Muscle of leg (tissue), 16 donors: ENCODE measurements at places on chromosomes 4 and X.
A peak's percentile ranks its signal among the peaks of the same experiment; 100 is the strongest.

GRCh38 chr4:69760455-69760854 is at the start of gene SULT1B1:
SULT1B1 (minus strand) TSS chr4:69760620; CDS start chr4:69755217, 5,403 bp downstream.
- no peaks in the 10 kb centered on the region for H3K27me3 ChIP-seq
- no peaks in the 10 kb centered on the region for H3K36me3 ChIP-seq
- no peaks in the 10 kb centered on the region for H3K4me1 ChIP-seq
- H3K4me3 ChIP-seq, result no peak within 1 kb of the TSS
- no peak within 1 kb of the TSS for H3K27ac ChIP-seq

DNA sequence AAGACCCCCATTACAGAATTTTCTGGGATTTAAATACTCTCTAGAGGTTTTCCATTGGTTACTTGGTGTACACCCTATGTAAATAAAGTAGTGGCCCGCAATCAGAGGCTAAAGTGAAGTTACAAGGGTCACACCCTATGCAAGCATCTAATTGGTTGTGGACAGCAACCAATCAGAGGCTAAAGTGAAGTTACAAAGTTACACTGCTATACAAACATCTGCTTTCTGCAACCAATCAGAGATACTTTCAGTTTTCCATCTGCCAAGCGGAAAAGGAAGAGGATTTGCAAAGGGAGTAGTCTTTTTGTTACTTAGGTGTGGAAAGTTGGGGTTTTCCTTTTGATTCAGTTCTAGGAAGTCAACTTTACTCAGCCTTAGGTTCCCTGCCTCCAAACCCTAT is 2.0 kb upstream of the ATRX start:
- H3K27ac ChIP-seq, result no peak overlapping the region
- no peaks in the 10 kb centered on the region for H3K27me3 ChIP-seq
- DNase-seq, result peak; percentile 58
- no peak overlapping the region for H3K4me3 ChIP-seq

- H3K36me3 ChIP-seq, result peaks cover 3% of the 10 kb centered on the region
- peaks cover 12% of the 10 kb centered on the region for H3K4me1 ChIP-seq
- peak; percentile 78 for DNase-seq
- H3K4me3 ChIP-seq, result peak within 1 kb of the TSS; percentile 61
- H3K27me3 ChIP-seq, result peaks cover 13% of the 10 kb centered on the region
Observed at GRCh38 chr4:147480891-147481576, at the start of gene EDNRA. EDNRA (plus strand) TSS chr4:147481097; CDS start chr4:147485682, 4,585 bp downstream.

GRCh38 chr4:85642356-85643100 is 167.6 kb downstream of the ARHGAP24 start:
- no peaks in the 10 kb centered on the region for H3K36me3 ChIP-seq
- H3K27ac ChIP-seq, result no peak overlapping the region
- no peak for DNase-seq
- no peak overlapping the region for H3K4me3 ChIP-seq
- H3K4me1 ChIP-seq, result no peaks in the 10 kb centered on the region
- H3K27me3 ChIP-seq, result no peaks in the 10 kb centered on the region

- no peaks in the 10 kb centered on the region for H3K36me3 ChIP-seq
- peak; percentile 51 for DNase-seq
- H3K27me3 ChIP-seq, result peaks cover 37% of the 10 kb centered on the region
- no peak overlapping the region for H3K4me3 ChIP-seq
Observed at GRCh38 chrX:68755616-68756125, 73.2 kb upstream of the EFNB1 start.

- H3K27me3 ChIP-seq, result no peaks in the 10 kb centered on the region
- H3K4me1 ChIP-seq, result no peaks in the 10 kb centered on the region
- H3K4me3 ChIP-seq, result peak overlapping the region; percentile 88
- H3K36me3 ChIP-seq, result peaks cover 7% of the 10 kb centered on the region
- DNase-seq, result peak; percentile 89
- H3K27ac ChIP-seq, result peak overlapping the region; percentile 95
Observed at GRCh38 chr4:173371292-173372192, 788 bp downstream of the SAP30 start.

DNA sequence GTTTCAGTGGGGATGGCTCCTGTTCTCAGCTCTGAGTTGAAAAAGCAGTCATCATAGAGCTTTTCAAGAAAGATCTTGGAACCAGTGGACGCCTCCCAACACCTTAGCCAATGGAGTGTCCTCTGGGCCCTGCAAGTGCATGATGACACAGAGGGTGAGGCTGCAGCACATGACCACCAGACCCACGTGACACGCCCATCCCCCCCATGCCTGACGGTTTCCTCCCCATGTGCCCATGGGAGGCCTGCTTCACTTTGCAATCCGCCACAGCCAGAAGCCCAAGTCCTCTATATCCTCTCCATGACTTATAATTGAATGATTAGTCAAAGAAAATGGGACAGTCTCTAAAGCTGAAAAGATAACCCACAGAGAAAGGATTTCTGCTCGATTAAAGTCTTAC is 187.0 kb downstream of the AFAP1 start:
- no peak for DNase-seq
- H3K36me3 ChIP-seq, result peaks cover 19% of the 10 kb centered on the region
- no peak overlapping the region for H3K27ac ChIP-seq
- H3K27me3 ChIP-seq, result no peaks in the 10 kb centered on the region
- H3K4me3 ChIP-seq, result no peak overlapping the region

DNA sequence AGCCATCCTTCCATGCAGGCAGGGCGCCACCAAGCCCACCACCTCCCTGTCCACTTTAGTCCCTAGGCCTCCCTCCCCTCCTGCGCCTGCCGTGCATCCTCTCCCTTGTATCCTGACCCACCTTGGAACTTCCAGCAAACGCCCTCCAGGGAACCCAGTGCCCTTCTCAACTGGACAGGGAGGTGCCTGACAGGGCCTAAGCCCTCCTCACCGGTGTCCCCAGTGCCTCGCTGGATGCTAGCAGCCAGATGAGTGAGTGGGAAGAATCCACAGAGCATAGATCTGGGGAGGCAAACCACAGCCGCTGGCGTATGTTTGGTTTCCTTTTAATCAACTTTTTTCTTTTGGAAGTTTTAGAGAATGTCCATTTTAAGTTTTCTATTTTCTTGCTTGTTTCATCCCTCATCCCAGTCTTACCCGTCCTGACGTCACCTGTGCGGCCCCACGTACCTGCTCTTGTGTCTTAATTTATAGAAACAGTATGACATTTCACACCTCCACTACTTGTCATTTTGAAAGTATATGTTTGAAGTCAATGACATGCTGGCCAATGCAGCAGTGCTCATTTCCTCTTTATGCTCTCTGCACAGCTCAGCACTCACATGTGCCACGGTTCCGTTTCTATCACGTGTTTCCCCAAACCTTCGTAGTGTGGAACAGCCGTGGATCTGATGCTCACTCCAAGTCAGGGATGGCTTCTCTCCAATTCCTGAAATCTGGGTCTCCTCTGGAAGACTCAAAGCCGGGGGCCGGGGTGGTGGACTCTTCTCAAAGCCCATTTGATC is 3.4 kb upstream of the HMX1 start:
- DNase-seq, result no peak
- H3K4me3 ChIP-seq, result no peak overlapping the region
- no peak overlapping the region for H3K27ac ChIP-seq
- peaks cover 11% of the 10 kb centered on the region for H3K4me1 ChIP-seq

DNA sequence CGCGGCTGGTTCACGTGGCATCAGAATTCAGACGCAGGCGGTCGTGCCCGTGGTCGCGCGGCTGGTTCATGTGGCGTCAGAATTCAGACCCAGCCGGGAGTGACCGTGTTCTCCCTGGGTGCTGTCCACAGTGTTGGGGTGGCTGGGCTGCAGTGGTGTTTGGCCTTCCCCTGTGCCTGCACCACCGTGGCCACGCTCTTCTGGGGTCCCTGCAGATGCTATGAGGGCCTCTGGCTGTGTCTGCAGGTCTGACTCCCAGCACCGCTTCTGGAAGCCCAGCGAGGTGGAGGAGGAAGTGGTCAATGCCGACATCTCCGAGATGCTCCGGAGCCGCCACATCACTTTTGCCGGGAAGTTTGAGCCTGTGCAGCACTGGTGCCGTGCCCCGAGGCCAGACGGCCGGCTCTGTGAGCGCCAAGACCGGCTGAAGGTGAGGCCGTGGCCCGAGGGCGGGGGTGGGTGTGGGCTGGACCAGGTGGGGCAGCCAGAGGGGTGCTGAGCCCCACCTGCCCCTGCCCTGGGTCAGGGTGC is 26.4 kb downstream of the NKX1-1 start:
- DNase-seq, result no peak
- H3K27me3 ChIP-seq, result no peaks in the 10 kb centered on the region
- no peak overlapping the region for H3K4me3 ChIP-seq

- peaks cover 24% of the 10 kb centered on the region for H3K27me3 ChIP-seq
- H3K4me1 ChIP-seq, result peaks cover 12% of the 10 kb centered on the region
- H3K36me3 ChIP-seq, result peaks cover 6% of the 10 kb centered on the region
- H3K27ac ChIP-seq, result no peak overlapping the region
- no peak overlapping the region for H3K4me3 ChIP-seq
Observed at GRCh38 chr4:7719354-7720174, 220.1 kb downstream of the AFAP1 start.

- H3K27ac ChIP-seq, result no peak overlapping the region
- no peak for DNase-seq
- H3K27me3 ChIP-seq, result peaks cover 7% of the 10 kb centered on the region
- peaks cover 7% of the 10 kb centered on the region for H3K4me1 ChIP-seq
Observed at GRCh38 chr4:17786567-17786966, 5.1 kb upstream of the FAM184B start.

DNA sequence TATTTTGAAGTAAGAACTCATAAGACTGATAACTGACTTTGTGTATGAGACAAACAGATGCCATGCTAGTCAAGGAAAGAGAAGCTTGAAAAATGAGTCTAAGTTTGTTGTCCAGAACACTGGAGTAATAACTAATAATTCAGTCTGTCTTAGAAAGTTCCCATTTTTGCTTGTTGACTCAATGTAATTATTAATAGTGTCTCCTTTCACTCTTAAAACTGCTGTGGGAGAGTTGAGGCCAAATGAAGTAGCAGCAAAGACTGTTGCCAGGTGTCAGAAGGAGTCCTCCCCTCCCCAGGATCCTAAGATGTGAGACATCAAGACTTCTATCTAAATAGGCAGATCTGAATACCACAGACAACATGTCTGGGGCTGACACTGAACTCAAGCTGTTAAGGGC is 20.8 kb upstream of the FAM13A start:
- peaks cover 9% of the 10 kb centered on the region for H3K4me1 ChIP-seq
- no peaks in the 10 kb centered on the region for H3K27me3 ChIP-seq
- no peaks in the 10 kb centered on the region for H3K36me3 ChIP-seq

DNA sequence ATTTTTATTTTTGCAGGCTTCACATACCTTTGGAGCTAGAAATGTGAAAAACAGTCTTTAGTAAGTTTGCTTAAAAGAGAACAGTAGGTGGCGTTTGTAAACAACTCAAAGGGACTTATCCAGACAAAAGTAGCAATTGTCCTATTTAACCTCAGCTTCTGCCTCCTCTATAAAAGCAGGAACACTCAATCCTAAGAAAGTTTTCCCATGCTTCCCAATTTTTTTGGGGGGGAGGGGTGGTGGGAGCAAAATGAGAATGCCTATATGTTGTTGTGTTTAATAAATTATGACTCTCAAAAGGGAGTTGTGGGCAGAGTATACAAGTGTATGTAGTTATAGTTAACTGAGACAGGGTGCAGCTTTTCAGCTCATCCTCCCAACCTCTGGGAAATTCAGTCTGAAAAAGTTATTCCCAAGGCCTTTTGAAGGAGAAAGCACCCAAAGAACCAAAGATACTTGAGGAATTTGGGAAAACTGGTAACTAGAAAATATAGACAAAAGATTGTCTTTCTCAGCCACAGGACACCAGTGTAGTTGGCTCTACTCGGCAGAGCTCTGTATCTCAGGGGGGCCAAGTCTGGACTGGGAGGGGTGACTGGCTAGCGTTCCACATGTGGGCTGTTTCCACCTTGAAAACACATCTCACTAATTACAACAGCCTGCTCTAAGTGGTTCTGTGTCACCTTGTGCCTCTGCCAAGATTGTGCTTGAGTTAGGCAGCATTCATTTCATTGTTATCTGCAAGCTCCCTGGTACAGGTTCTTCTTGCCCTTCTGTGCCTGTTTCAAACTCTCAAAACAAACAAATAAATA is 2.8 kb downstream of the SFRP2 start:
- peaks cover 50% of the 10 kb centered on the region for H3K27me3 ChIP-seq
- peak overlapping the region; percentile 11 for H3K4me3 ChIP-seq
- peak; percentile 82 for DNase-seq
- H3K4me1 ChIP-seq, result peaks cover 21% of the 10 kb centered on the region

GRCh38 chrX:77900688-77901087 is 1.4 kb downstream of the COX7B start:
- H3K27me3 ChIP-seq, result no peaks in the 10 kb centered on the region
- DNase-seq, result no peak
- H3K27ac ChIP-seq, result peak overlapping the region; percentile 96
- no peaks in the 10 kb centered on the region for H3K4me1 ChIP-seq

- peaks cover 12% of the 10 kb centered on the region for H3K27me3 ChIP-seq
- no peaks in the 10 kb centered on the region for H3K4me1 ChIP-seq
- DNase-seq, result peak; percentile 19
Observed at GRCh38 chrX:101191217-101191750, 28.3 kb upstream of the DRP2 start.

DNA sequence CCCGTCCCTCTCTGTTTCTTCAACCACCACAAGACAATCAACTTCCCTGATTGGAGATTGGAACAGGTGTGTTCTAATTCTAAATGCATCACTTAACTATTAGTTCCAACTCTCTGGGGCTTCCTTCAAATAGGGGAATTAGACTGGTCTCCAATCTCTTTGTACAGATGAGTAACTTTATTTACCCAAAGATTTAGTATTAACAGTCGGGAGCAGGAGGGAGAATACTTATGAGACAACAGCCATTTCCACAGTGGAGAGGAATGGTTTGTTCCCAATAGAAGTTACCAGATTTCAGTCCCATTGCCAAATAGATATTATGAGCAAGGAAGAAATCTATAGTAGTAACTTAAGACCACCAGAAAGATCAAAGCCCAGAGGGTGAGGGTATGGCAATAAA is 46.2 kb downstream of the CASK start:
- H3K27me3 ChIP-seq, result no peaks in the 10 kb centered on the region
- no peak overlapping the region for H3K4me3 ChIP-seq
- H3K4me1 ChIP-seq, result no peaks in the 10 kb centered on the region
- no peak overlapping the region for H3K27ac ChIP-seq
- no peaks in the 10 kb centered on the region for H3K36me3 ChIP-seq
- DNase-seq, result no peak

GRCh38 chr4:7180938-7181337 is 11.4 kb upstream of the SORCS2 start:
- H3K27ac ChIP-seq, result no peak overlapping the region
- H3K27me3 ChIP-seq, result no peaks in the 10 kb centered on the region
- H3K36me3 ChIP-seq, result no peaks in the 10 kb centered on the region
- no peaks in the 10 kb centered on the region for H3K4me1 ChIP-seq

DNA sequence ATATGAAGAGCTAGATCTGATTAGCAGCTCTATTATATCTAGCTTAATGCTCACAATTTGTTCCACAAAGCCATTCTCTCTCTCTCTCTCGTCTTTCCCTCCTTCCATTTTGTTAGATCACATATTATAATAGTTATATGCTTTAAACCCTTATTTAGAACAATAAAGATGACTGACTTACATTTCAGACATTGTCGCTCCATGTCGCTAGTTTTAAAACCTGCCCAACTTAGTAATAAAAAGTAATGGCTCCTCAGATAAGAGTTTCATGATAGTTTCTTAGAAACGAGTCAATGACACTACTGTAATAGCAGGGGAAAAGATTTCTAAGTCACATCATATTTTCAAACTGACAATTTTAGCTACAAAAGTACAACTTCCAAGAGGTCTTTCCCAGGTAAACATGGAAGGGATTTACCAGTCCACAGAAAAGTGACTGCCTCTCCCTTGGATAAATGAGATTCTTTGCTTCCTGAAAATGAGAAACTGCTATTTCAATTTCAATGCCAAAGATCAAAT is 38.5 kb upstream of the YTHDC1 start:
- no peaks in the 10 kb centered on the region for H3K27me3 ChIP-seq
- H3K27ac ChIP-seq, result no peak overlapping the region
- H3K4me1 ChIP-seq, result no peaks in the 10 kb centered on the region
- no peak for DNase-seq
